Fibroblast of lung (primary cell): ENCODE measurements at places on chromosomes 5 and 9.

DNA sequence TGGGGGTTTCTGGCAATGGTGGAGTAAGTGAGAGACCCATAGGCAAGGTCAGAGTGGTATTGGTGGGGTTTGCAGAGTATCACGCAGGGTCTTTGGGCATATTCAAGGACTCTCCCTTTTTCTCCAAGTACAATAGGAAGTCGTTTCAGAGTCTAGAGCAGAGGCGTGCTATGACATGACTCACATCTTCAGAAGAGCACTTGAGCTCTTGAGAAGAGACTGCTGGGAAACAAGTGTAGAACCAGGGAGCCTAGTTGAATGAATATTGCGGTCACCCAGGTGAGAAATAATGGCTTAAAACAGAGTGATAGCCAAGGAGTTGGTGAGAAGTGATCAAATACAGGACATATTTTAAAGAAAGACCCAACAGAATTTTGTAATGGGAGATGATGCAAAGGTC lies 813.4 kb downstream of the TLE1 start:
- no peak for DNase-seq

DNA sequence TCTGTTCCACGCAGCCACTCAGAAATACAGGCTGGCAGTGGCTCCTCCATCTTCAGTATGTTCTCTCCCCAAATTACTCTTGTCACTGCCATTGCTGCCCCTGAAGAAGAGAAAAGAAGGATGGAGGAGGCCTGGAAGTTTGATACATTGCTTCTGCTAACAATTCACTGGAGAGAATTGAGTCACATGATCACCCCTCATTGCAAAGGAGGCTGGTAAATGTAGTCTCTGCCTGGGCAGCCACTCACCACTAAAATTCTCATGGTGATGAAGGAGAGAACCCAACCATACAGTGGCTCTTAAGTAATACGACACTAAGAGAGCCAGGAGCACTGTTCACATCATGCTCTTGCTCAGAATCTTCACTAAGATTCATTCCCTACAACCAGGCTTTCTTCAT lies 112.0 kb downstream of the DOCK8 start:
- no peak for DNase-seq

- no peak for DNase-seq
These were observed 96.0 kb downstream of the HINT1 start for GRCh38 chr5:131068893-131069643.

GRCh38 chr9:133951265-133951664 lies 40.9 kb downstream of the VAV2 start:
- no peak for DNase-seq

GRCh38 chr9:131398204-131398603 lies 4.3 kb downstream of the PRRC2B start:
- DNase-seq = no peak

DNA sequence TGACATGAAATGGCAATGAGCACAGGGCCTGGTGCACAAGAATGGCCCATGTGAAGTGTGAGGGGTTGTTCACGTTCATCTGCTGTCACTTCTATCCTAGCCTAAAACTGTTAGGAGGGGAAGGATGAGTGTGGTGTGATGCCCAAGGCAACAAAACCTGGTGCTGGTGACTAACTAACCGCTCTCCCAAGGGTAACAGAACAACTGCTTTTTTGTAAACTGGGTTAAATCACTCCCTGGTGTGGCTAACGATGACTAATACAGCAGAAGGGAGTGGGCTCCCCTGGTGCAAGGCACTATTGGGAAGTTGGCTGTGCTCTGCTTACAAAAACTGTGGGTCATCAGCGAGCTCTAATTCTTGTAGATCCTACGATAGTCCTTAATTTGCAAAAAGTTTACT lies 103.2 kb upstream of the VCAN start:
- peak; percentile 91 for DNase-seq

- no peak for DNase-seq
These were observed 199.7 kb downstream of the ROR2 start for GRCh38 chr9:91750343-91750742.
